ENCODE measurements at places on chromosomes 1 and 21.
A peak's percentile ranks its signal among the peaks of the same experiment; 100 is the strongest.

DNA sequence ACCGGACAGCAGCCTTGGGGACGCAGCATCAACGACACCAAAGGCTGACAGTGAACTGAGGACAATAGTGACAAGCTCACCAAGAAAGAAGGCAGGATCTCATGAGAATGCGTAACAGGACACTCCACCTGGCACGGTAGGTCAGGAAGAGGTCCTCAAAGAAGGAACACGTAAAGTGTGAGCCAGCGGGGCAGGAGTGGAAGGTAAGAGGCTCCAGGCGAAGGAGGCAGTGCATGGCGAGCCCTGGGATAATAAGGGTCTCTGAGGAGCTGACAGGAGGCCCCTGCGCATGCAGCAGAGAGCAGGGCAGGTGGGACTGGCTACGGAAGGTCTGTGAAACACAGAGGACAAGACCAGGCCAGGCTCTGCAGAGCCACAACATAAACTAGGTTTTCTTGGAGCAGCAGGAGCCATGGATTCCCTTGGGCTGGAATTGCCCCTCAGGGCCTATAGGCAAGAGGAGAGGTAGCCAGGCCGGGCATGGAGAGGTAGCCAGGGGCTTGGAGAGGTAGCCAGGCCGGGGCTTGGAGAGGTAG lies 8.2 kb downstream of the LSS start:
- DNase-seq = no peak

DNA sequence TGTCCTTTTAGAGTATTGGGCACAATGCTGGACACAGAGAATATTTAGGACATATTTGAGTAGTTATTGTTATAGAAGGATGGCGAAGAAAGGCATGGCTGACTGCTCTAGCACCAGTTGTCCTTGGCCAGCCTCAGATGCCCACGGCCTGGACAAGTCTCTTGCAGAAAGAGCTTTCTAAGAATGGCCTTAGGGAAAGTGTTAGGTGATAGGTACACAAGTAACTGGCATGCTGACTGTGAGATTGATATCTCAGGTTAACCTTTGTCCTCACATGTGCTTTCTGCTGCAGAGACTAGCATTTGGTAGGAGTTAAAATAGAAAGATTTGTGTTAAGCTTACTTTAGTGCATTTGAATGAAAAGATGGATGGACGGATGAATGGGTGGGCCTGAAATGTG lies 10.1 kb downstream of the SFT2D2 start:
- no peak for DNase-seq

DNA sequence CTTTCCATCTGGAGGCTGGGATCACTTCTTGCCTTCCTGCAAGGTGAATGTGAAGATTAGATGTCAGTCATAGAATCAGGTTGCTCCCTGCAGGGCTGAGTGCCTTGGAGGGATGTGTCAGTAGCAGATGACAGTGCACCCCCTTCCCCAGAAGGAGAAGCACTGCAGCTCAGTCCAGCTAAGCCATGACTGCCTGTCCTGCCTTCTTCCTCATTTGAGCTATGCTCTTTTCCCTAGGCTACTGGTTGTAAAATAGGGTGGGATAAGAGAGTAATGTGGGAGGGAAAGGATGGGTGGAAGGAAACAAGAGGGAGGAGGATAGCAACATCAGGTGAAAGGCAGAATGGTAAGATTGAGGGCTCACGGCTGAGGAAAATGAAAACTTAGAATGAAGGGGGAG lies 11.1 kb upstream of the FABP3 start:
- no peak for DNase-seq

GRCh38 chr1:186479162-186479561 lies 18.2 kb upstream of the PDC start:
- no peak for DNase-seq

DNA sequence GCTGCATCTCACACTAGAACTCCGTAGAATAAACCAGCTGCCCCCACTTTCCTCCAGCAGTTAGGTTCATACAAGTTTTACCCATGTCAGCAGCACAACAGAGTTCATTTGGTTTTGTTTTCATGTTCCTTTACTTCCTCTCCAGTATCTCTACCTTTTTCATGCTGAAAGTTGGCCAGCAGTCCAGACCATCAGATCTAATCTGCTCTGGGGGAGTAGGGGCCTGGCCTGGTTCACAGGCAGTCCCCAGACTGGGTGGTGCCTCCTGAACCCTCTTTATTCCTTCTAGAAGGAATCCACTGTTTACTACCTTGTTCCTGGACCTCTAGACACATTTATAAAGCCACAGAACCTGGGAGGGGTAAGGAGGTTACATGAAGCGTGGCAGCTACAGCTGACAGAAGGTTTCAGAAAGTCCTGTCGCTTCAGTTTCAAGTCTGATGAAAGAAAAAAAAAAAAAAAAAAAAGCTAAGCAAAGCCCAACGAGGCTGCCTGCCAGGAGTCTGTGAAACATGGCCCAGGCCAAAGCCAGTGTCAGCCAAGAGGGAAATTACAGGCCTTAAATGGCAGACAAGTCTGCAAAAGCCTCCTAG lies 184.6 kb upstream of the JUN start:
- peak; percentile 56 for DNase-seq

- DNase-seq = no peak
Measured at GRCh38 chr1:70899735-70900134, 147.9 kb downstream of the PTGER3 start.

DNA sequence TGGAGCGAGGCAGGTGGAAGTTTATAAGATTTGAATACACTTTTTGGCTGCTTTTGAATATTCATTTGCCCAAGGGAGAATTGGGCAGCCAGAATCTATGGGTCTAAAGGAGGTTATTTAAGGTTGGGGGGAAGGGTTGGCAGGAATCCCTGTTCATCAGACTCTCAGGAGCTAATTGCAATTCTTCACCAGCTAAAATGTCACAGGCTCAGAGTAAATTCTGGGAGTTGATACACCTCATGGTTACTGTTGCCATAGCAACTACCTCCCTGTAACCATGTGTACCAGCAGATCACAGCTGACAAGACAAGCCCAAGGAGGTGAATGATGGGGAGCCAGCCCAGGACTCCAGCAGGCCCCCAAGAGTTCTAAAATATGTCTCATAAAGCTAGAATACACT lies 75.5 kb downstream of the CAMK2N1 start:
- no peak for DNase-seq
